DMS53 (cell line): ENCODE measurements at places on chromosomes 2 and 18.

DNA sequence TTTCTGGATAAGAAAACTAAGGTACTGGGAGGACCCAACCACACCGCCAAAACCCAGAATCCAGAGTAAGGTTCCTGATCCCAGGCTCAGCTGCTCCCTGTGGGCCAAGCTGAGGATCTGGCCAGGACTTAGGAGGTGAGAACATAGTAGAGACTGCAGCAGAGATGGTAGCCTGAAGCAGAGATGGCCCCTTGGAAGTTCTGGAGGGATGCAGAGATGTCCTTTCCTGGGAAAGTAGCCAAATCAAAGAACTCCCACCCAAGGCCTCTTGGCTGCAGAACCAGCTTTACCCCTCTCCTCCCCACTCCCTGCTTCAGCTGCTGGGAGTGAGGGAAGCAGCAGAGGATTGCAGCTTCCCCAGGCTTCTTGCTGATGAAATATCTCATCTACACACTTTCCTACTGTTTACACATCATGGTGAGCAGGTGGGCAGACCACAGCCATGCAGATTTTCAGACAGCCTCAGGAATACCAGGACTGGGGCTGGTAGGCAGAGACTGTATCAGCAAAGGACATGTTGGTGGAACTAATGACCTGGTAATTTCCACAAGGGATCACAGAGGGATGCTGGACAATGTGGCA, 32.7 kb downstream of the TMEM17 start:
- DNase-seq = peak; percentile 8

DNA sequence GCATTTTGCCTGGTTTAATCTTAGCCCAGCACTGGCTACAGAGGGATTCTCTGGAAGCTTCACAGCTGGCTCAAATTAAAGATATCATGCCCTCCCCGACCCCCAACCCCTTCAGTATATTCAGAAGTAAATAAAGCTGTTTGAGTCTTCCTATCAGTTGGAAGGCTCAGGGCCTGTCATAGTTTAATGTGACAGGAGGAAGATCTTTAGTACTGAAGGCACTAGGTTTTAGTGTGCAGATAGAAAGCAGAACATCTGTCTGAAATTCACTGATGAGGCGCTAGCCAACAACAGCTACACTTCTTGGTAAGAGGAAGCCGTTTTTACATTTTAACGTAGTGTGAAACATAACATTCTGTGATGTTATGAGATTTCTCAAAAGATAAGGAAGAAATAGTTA, 969.1 kb upstream of the CDH2 start:
- DNase-seq = no peak

DNA sequence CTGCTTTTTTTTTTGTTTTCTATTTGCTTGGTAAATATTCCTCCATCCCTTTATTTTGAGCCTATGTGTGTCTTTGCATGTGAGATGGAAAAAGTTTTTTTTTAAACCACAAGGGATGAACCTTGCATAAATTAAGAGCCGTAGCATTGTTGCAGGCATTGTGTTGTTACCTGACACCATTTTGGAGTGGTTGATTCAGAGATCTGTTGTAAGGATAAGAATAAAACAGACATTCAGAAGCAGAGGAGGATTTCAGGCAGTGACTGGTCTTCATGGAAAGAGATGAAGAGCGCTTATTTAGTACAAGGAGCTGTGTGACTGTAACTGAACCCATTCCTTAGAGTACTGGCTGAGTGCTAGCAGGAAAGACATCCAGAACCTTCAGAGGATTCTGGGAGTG, 101.2 kb downstream of the LTBP1 start:
- DNase-seq = peak; percentile 43

DNA sequence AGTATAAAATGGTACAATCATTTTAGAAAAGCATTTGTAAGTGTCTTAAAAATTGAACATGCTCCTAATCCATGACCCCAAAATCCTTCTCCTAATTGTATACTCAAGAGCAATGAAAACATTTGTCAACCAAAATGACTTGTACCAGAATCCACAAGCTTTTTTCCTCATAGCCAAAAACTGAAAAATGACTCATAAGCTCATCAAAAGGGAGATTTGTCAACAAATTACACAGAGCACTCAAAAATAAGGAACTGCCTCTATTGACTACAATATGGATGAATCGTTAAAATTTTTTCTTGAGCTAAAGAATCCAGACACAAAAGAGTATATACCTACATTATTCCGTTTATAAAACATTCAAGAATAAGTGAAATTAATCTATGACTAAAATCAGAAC, 544.8 kb downstream of the ARHGAP15 start:
- no peak for DNase-seq

- DNase-seq = no peak
These were observed 330.6 kb upstream of the SKOR2 start for GRCh38 chr18:47582093-47582492.

- DNase-seq = peak; percentile 87
These were observed 170.2 kb downstream of the PRKCE start for GRCh38 chr2:45821558-45822271.

GRCh38 chr2:167752734-167753133, 494.7 kb downstream of the STK39 start:
- no peak for DNase-seq
